ENCODE measurements at places on chromosomes 7 and 10. TPM values are rescaled to one million over a fixed set of nuclear protein-coding genes. Genes with fewer than 3 reads are reported as not detected.

GRCh38 chr7:20030915-20031362 lies 186.2 kb downstream of the MACC1 start:
- no peak for DNase-seq

DNA sequence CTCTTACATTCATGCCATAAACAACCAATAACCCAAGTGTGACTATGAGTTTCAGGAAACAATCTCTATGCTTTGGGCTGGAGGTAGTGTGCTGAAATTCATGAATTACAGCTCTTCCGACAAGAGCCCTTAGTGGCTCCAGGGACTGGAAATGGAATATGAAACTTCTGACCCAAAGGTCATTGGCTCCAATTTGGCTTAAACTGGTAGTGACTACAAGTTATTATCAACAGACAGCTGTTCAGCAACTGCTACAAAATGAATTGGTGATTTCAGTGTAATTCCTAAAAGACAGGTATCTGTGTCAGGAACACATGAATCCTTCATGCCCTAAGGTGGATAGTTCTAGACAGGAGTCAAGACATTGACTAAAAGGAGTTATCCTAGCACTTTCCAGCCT lies 745.4 kb downstream of the PHTF2 start:
- DNase-seq = no peak

DNA sequence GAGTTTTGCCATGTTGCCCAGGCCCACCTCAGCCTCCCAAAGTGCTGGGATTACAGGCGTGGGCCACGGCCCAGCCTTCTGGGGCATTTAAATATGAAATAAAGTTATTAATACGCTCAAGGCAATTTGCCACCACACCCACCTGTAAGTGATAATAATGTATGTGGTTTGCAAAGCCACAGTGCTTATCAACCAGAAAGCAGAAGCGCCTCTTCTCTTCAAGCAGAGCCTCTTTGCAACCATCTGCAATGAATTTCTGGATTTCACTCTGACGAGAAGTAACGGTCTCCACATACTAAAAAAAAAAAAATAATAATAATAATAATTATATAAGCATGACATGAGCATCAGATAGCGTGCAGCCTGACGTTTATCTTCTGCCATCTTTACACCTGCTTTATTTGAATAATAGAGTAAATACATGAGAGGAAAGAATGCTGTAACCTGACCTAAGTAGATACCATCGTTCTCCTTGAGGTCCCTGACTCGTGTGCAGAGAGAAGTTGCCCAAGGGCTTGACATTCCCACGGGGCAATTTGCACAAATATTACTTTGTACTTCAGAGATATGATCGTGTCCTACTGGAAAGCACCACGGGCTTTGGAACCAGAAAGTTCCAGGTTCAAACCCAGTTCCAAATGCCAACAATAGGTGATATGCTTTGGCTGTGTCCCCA lies 34.0 kb downstream of the BRI3 start:
- no peak for DNase-seq

GRCh38 chr10:72272689-72273409 lies 875 bp upstream of the DDIT4 start:
- DNase-seq = no peak

- no peak for DNase-seq
These were observed 52.6 kb downstream of the PFKP start for GRCh38 chr10:3119796-3120459.

- no peak for DNase-seq
These were observed 8.6 kb upstream of the PRR15 start for GRCh38 chr7:29555061-29555460.

DNA sequence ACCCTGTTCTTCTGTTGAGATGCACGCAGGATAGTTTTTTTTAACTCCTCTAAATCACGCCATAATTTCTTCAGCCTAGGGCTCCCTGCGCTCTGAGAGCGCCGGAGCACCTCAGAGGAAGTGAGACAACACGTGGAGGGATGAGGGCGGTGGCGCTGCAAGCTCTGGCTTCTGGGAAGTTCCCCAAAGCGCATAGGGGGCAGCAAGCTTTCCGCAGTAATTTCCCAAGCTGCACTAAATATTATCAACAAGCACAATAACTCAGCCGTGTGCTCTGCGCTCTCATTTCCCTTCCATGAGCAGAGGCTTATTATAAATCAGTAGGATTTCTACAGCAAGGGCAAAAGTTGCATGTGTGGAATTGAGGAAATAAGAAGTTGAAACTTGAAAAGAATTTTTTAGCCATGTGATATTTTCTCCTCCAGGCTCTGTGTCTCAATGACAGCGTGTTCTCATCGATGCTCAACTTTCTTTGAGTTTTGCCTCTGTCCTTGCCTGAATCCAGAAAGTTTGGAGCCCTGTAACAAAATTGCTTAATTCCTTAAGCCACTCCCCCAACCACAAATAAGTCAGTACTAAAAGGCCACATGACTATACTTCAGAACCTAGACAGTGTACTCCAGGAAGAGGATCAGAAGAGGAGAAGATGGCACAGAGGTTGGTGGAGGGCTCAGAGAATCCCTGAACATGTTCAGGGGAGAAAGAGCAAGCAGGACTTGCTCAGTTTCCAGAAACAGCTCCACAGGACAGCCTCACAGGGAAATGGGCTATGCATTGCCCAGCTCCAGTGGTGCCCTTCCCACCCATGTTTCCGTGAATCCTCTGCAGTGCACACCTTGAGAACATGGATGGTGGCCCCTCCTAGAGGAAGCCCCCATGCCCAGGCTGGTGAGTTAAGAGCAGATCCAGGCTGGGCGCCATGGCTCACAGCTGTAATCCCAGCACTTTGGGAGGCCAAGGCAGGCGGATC lies 221.5 kb upstream of the GHITM start:
- DNase-seq = peak; percentile 12

- peak; percentile 62 for DNase-seq
These were observed 250.2 kb downstream of the ELFN1 start for GRCh38 chr7:1920266-1920681.

DNA sequence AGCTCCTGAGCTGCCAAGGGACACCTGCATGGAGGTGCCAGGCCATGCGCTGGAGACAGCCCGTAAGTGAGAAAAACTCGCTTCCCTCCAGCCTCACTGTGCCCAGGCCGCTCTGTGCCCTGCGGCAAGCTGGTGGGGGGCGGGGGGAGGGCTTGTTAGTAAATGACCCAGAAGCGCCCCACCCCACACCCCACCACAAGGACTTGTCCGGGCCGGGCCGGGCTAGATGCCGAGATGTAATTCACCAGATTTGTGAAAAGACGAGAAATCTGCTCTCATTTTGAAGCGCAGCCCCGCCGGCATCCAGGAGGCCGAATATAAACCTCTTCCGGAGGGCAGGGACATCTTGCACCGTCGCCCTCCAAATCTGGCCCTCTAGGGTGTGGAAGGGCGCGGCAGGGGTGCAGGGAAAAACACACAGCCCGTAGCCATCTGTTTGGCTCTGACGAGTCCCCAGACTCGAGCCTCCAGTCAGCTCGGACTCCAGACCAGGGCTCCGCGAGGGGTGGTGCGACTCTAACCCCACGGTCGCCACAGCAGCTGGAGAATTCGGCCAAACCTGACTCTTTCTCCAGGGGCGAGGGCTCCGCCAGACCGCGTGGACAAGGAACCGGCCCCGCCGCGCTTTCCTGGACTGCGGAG lies 14.8 kb downstream of the TLX1 start:
- DNase-seq = no peak

- DNase-seq = no peak
These were observed 107.4 kb downstream of the EEPD1 start for GRCh38 chr7:36260481-36260880.

LIPK gene
- total RNA-seq = 0.33 TPM

VGF gene
- total RNA-seq = 0.05 TPM

GRCh38 chr10:110460111-110460809 lies 37.4 kb upstream of the DUSP5 start:
- peak; percentile 62 for DNase-seq

GRCh38 chr10:110017052-110017451 lies 9.3 kb downstream of the ADD3 start:
- DNase-seq = no peak

GRCh38 chr7:133433165-133433812 lies 180.4 kb downstream of the EXOC4 start:
- no peak for DNase-seq

DNA sequence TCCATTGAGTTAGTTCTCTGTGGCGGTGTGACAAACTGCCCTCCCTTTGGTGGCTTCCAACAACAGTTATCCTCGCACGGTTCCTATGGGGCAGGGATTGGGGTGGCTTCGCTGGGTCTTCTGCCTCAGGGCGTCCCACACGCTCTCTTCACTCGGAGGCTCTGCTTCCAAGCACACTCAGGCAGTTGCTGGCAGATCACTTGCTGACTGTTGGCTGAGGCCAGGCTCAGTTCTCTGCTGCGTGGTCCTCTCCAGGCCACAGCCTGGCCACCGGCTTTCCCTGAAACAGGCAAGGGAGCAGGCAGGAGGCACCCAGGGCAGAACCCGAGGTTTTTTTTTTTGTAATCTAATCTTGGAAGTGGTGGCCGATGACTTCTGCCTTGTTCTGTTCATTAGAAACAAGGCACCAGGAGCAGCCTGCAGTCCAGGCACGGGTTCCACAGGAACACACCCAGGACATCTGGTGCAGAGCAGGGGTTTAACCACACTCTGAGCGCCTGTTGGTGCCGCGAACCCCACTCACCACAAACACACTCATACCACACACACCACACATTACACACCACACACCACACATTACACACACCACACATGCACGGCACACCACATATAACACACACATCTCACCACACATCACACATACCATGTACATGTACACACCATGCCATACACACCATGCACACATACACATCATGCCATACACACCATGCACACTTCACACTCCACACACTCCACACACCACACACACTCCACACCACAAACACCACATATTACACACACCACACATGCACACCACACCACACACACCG lies 112.2 kb downstream of the PTPN20 start:
- no peak for DNase-seq

CPA2 gene
- 0.14 TPM for total RNA-seq

DNA sequence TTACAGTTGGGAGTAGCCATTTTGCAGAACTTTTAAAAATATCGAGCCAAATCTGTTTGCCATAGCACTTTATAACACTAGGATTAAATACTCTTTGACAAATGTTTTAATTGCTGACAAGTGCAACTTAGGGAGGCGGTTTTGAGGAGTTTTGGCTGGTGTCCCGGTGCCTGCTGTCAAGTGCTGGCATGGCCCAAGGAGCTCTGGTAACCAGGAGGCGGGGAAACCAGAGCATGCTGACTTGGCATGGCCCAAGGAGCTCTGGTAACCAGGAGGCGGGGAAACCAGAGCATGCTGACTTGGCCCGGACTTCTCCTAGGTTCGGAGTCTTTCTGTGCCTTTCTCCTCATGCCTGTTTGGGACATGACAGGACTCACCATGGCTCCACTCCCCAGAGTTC lies 30.8 kb upstream of the ZNF32 start:
- DNase-seq = no peak

DNA sequence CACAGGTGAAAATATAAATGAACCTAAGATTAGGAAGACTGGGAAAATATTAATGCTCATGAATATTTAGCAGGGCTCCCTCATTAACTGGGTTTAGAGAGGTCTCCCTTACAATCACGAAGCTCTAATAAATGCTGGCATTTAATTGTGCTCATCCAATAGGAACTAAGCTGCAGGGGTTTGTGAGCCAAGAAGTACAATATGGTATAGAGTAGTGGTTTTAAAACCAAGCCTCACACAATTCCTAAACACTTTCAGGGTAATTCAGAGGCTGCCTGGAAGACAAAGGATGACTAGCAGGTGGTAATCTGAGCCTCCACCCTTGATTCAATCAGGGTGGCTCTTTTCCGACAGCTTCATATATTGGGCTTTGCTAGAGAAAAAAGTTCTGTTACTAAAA lies 103.3 kb downstream of the GPAM start:
- no peak for DNase-seq

DNA sequence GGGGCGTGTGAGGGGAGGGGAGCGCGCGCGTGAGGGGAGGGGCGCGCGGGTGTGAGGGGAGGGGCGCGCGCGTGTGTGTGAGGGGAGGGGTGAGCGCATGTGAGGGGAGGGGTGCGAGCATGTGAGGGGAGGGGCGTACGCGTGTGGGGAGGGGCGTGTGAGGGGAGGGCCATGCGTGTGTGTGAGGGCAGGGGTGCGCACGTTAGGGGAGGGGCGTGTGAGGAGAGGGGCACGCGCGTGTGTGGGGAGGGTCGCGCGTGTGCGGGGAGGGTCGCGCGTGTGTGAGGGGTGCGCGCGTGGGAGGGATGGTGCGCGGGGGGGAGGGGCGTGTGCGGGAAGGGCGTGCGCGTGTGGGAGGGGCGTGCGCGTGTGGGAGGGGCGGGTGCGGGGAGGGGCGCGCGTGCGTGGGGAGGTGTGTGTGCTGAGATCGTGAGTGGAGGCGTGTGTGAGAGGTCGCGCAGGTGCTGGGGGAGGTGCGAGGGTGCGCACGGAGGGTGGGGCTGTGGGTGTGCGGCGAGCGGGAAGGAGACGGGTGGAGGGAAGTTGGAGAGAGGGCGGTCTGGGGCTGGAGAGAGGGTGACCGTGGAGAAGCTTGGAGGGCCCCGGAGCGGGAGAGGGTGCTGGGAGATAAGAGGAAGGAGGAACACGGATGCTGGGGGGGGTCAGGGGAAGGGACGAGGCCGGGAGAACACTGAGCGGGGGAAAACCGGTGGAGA lies 19.7 kb downstream of the MXI1 start:
- no peak for DNase-seq

- no peak for DNase-seq
These were observed 40.7 kb upstream of the MRLN start for GRCh38 chr10:59793919-59794318.

HOXA10 gene
- 1.1 TPM for total RNA-seq

- DNase-seq = no peak
These were observed 6.5 kb downstream of the VSIR start for GRCh38 chr10:71766717-71767419.

GBX1 gene
- not detected for total RNA-seq

DNA sequence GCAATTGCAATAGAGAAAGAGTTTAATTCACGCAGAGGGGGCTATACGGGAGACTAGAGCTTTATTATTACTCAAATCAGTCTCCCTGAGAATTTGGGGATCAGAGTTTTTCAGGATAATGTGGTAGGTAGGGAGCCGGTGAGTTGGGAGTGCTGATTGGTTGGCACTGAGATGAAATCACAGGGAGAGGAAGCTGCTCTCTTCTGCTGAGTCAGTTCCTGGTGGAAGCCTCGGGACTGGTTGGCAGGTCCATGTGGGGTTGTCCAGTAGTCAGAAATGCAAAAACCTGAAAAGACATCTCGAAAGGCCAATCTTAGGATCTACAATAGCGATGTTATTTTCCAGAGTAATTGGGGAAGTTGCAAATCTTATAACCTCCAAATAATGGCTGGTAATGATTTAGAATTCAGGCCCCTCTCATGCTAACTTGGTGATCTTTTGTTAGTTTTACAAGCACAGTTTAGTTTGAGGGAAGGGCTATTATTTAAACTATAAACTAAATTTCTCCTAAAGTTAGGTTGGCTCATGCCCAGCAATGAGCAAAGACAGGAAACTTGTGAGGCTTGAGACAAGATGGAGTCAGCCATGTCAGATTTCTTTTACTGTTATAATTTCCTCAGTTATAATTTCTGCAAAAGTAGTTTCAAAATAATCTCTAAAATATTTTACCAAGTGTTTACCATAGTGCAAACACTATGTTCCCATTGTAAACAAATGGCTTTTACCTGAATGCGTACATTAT lies 39.4 kb upstream of the SLC25A13 start:
- no peak for DNase-seq

GRCh38 chr10:24207781-24208611 lies 942 bp upstream of the KIAA1217 start:
- DNase-seq = no peak

- DNase-seq = no peak
These were observed 243.8 kb downstream of the GLI3 start for GRCh38 chr7:41992881-41993867.

C10orf105 gene
- 0.42 TPM for total RNA-seq
